ENCODE measurements at places on chromosomes 7 and 10.

DNA sequence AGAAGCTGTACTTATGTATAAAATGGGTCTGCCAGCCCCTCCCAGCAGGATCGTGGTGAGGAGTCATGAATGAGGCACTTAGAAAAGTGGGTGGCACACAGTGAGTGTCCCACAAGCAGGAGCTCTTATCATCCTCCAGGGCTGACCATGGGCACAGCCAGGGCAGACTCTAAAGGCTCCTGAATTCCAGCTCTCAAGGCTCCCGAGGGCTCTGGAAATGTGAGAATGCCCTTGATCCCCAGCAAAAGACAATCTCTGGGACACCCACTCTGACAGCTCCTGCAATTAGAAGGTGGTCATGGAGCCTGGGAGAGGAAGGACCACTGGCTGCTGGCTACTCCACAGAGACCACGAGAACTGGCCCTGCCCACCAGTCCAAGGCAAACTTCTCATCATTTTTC lies 1.6 kb downstream of the VSTM4 start:
- no peak for DNase-seq

DNA sequence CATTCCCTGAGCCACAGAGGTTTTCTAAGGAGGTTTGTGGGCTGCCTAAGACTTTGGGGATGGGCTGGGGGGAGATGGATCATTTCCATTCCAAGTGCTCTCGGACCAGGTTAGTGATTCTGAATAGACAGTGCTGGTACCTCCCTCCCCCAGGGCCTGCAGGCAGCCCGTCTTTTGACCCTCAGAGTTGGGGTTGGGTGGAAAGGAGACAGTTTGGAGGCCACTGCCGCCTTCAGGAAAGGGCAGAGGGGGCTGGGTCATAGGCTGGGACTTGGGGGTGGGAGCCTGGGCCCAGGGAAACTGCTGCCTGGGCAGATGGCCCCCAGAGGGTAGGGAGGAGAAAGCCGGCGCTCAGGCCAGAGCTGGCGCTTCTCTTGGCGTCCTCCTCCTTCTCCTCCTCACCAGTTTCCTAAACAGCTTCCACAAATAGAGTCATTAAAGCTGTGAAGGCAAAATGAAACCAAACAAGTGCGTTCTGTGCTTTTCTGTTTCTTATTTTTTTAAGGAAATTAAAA lies 4.4 kb downstream of the UNC5B start:
- DNase-seq = no peak

DNA sequence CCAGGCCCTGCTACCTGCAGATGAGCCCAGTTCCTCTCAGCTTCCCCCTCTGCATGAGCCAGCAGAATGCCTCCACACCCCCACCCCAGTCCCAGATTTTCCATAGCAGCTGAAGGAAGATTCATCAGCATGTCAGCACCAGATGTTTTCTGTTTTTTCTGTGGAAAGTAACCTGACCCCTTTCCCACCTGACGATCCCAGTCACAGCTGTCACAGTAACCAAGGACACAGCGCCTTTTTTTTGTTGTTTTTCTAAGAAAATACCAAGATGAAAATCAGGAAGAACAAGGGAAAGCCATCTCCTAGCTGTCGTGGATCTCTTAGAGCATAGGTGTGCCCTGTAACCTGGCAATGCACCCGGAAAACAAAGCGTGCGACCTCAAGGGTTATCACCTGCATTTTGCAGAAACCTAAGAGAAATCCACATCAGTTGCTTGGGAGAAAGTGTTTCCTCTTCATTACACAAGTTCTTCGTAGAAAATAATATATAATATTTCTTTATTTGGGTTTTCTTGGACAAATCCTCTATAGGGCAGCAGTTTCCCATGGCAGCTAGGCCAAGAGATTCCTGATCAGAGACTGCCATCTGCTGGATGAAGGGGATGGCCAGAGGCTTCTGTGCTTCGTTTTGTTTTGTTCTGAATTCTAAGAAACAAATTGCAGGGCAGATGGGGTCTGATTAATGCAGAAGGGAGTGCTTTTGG lies 401.9 kb downstream of the TNS3 start:
- no peak for DNase-seq

GRCh38 chr7:106129291-106129690 lies 17.2 kb upstream of the SYPL1 start:
- no peak for DNase-seq

- no peak for DNase-seq
Observed at GRCh38 chr10:62616885-62617590, 187.5 kb upstream of the ADO start.

- no peak for DNase-seq
Observed at GRCh38 chr10:17418249-17418648, 36.1 kb downstream of the ST8SIA6 start.

- DNase-seq = no peak
Observed at GRCh38 chr7:12921751-12922345, 234.4 kb downstream of the ARL4A start.

GRCh38 chr10:27297844-27298521 lies 57.4 kb upstream of the ACBD5 start:
- no peak for DNase-seq

DNA sequence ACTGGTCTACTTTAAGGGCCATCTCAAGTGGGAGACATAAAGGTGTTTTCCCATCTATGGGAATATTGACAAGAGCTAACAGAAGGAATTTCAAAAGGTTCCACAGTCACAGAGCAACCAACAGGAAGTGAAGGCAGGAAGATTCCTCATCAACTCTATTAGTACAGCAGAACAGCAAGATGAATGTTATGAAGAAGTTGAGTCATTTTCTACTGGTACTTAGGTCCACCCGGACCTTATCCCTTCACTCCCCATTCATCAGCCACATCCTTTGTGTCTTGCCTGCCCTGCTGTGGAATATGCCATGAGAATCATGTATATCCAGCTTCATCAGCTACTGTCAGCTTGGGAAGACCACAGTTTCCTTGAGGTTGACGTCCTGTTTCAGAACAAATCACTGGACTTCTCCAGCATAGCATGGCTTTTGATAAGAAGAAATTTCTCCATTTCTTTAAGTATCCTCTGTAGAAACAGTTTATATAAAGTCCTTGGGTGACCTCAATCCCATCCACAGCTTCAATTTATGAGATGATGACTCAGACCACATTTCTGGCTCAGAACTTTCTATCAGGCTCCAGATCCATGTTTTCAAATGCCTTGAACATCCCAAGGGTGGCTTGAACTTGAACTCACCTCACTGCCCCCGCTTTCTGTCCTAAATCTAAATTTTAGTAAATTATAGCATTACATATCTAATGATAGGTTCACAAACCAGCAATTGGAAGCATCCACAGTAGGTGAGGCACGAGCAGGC lies 84.9 kb upstream of the AGK start:
- DNase-seq = no peak

DNA sequence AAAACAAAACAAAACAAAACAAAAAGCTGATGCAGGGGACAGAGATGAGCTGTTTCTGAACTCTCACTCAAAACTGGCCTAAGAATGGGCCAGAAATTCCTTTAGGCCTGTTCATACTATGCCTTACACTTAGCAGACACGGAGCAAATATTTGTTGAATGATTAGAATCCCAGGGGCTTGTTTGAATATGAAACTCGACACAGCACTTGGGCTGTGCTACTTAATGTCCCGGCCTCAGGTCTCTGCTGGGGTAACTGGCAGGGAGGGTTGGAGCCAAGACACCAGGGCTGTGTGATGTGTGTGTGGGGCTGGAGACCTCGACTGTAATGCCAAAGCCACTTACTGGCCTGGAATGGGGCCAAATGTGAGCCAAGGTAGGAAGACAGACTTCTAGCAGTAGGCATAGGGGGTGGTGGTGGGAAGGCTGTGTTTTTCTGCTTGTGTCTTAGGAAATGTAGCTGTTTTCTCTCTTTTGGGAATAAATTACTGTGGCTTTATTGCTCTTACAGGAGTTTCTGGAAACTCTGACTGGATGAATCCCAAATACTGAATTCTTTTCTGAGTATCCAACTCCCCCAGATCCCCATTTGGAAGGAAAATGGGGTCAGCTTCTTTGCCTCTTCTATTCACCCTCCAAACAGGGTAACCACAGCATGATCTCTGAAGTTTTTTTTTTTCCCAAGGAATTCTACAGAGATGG lies 66.7 kb downstream of the EMX2 start:
- DNase-seq = no peak

DNA sequence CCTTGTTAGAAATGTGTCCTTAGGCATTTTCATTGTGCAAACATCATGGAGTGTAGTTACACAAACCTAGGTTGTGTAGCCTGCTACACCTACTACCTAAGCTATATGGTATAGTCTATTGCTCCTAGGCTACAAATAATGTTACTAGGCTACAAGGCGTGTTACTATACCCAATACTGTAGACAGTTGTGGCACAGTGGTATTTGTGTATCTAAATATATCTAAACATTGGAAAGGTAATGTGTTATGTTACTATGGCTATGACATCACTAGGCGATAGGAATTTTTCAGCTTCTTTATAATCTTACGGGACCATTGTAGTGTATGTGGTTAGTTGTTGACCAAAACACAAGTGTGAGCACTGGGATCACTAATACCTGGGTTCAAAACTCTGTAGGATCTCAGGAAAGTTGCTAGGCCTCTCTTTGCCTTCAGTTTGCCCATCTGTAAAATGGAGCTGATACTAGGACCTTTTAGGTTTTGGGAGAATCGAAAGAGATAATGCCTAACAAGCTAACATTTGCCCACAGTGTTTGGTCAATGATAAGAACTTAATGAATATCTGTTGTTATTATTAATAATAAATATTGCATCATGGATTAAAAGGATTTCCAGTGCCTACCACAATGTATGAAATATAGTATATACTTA lies 2.7 kb downstream of the BICC1 start:
- DNase-seq = no peak

DNA sequence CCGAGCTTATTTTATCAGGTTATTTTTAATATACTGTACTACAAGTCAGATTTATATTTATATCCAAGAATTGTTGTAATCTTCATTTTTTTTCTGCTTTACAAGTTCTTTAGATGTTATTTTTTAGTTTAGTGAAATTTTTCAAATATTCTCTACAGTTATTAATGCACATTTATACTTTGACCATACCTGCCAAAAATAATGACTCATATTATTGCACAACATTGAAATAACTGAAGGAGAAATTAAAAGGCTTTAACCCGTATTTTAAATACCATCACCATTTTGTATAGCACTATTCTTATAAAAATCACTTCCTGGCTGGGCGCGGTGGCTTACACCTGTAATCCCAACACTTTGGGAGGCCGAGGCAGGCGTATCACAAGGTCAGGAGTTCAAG lies 278.5 kb downstream of the BICC1 start:
- DNase-seq = no peak

- no peak for DNase-seq
Observed at GRCh38 chr7:138573741-138574140, 113.7 kb downstream of the TRIM24 start.
